Thoracic aorta (tissue), 2 donors: ENCODE measurements at places on chromosomes 13 and 19. TPM values are rescaled to one million over a fixed set of nuclear protein-coding genes. Genes with fewer than 3 reads are reported as not detected.

Gene MISP3
- total RNA-seq = 2.7 TPM

Gene C1QTNF9B
- total RNA-seq = not detected

Gene MAST1
- total RNA-seq = not detected

Gene TRIM28
- total RNA-seq = 204 TPM

Gene GPR12
- not detected for total RNA-seq

Gene SEMA6B
- 3.4 TPM for total RNA-seq

Gene CGB1
- total RNA-seq = not detected
